ENCODE measurements at places on chromosomes 12 and 14.
A peak's percentile ranks its signal among the peaks of the same experiment; 100 is the strongest.

GRCh38 chr14:71001742-71002141 is 94.5 kb downstream of the PCNX1 start:
- DNase-seq = no peak

DNA sequence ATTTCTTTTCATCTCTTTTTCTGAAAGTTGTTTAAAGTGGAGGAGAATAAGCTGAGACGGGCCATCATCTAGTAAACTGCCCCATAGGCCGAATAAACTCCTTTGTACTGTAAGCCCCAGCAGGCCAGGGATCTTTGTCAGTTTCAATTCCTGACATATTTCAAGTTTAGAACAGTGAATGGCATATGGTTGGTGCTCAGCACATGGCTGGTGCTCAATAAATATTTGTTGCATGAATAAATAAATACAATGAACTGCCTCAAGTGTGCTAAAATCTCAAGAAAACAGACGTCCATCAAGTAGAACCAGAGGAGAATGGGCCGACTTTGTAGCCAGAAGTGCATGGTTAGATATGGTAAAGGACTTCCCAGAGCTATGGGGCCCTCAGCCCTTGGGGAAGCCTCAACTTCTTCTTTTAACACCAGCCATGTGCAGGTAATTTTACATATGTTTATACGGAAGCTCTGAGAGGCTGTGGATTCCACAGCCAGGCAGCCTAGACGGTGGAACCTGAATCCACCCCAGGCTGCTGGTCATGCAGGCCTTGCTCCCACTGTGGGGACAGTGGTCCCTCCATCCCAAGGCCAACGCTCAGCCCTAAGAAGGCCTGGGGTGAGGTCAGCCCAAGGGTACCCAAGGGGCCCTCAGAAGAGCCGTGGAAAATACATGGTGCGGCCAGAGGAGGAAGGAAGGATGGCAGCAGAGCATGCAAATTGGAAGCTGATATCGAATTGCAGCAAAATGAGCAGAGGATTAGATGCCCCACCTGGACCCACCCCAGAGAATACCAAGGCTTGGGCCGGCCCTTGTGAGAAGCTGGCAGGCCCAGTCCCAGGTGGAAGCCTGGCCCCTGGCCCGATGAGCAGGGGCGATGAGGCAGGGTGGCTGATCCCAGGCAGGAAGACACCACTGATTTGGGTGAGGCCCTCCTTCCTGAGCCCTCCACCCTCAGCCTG is 8.7 kb upstream of the AQP2 start:
- no peak for DNase-seq

DNA sequence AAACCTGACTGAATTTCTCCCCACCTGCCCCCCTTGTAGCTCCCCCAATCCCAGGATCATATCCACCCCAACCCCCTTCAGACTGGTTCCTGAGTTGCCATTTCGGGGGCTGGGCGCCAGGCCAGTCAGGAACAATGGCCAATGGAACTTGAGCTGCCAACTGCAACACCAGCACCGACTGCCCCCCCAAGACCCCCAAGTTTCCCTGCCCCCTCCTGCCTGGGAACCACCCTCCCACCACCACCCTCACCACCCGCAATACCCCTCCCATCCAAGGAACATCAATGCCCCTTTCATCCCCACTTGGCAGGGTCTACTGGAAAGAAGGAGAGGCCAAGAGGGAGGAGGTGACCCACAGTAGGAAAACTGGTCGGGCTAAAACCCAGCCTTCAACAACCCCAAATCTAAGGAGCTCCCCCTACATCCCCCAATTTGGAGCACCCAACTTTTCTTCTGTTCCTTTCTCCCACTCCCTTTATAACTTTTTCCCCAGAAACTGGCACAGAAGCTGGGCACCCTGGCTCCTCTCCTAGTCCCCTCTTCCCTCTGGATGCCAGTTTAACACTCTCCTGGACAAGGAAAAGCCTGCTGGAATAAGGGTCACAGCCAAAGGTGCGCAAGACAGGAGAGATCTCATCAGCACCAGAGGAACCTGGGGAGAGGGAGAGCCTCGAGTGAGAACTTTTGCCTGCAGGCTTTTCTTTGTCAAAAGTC is 1.6 kb upstream of the NDRG2 start:
- DNase-seq = no peak

DNA sequence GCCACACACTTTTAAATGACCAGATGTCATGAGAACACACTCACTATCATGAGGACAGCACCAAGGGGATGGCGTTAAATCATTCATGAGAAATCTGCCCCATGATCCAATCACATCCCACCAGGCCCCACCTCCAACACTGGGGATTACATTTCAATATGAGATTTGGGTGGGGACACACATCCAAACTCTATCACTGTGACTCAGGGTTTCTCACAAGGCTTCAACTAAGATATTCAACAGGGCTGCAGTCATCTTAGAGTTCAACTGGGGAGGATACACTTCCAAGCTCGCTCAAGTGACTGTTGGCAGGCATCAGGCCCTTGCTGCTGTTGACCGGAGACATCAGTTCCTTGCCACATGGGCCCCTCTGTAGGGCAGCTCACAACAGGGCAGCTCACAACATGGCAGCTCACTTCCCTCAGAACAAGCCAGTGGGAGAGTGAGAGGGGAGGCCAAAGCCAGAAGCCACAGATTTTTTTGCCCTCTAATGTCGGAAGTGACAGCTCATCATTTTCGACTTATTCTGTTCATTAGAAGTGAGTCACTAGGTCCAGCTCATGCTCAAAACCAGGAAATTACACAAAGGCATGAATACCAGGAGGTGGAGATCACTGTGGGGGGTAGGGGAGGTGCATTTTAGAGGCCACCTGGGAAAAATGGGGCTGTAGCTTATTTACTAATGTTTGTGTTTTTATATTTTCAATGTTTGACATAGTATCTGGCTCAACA is 50.8 kb upstream of the PTHLH start:
- DNase-seq = peak; percentile 27

GRCh38 chr12:109489016-109489954 is 11.9 kb downstream of the UBE3B start:
- no peak for DNase-seq

GRCh38 chr12:21852251-21852650 is 77.7 kb upstream of the KCNJ8 start:
- peak; percentile 29 for DNase-seq

- DNase-seq = no peak
Observed at GRCh38 chr12:3529281-3529680, 38.3 kb downstream of the PRMT8 start.

- DNase-seq = no peak
Observed at GRCh38 chr12:62264706-62265105, 4.5 kb downstream of the USP15 start.

DNA sequence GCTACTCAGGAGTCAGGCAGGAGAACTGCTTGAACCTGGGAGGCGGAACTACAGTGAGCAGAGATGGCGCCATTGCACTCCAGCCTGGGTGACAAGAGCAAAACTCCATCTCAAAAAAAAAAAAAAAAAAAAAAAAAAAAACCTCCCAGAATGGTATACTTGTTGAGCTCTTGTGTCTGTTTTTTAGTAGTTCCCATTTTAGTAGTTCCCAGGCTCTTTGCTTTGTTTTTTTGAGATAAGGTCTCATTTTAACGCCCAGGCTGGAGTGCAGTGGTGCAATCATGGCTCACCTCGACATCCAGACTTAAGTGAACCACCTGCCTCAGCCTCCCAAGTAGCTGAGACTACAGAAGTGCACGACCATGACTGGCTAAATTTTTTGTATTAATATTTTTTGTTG is 13.4 kb downstream of the ATXN2 start:
- DNase-seq = no peak

DNA sequence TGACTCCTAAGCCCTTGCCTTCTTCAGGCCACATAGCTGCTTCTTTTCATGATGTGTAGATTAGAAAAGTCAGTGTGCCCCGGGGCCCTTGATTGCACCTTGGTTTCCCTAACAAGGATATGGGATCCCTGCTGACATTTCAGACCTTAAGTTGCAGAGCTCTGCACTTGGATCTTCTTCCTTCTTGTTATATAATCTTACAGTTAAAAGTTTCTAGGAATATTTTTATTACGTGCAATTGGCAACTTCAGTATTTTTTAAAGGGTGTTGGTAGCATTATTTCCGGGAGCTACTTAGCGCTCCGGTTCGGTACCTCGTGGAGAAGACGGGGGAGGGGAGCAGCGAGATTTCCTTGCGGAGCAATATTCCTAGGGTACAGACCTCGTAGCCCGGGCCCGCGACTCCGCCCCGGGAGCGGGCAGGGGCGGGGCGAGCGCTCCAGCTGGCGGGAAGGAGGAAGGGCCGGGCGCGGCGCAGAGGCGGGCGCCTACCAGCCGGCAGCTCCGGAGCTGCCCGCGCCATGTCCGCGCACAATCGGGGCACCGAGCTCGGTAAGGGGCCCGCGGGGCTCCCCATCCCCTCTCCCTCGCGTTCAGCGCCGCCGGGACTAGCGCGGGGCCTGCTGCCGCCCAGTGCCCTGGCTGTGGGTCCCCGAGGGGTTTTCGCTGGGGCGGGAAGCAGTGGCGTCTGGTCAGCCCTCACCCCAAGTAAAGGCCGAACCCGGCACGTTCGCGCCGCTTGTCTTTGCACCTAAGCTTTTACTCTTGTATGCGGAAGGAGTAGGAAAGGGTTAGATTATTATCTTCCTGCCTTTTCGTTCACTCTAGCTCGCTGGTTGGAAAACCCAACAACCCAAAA is at the start of gene DERA:
TSS of gene DERA (plus strand) at position 469 of the 858 bp plus-strand sequence. CDS start at position 521, 52 bp downstream.
- DNase-seq = peak; percentile 74

- DNase-seq = no peak
Observed at GRCh38 chr14:20501346-20501745, 4.0 kb upstream of the RNASE10 start.

GRCh38 chr14:68687746-68688145 is 105.1 kb downstream of the ZFP36L1 start:
- peak; percentile 92 for DNase-seq

DNA sequence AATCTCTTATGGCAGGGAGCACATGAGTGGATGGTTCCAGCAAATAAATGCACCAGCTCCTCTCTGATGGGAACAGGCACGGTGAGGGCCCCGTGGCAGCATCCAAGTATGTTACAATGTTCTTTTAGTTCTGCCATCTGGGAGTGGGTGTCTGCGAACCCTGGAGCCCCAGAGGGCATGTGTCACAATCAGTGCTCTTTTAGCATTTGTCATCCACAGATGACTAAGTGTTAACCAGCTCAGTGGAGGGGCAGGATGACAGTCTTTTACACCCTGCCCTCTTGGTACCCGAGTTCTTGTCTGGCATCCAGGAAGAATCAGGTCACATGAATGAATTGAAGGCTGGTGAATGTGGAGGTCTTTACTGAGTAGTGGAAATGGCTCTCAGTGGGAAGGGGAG is 560.4 kb upstream of the FLRT2 start:
- DNase-seq = no peak

DNA sequence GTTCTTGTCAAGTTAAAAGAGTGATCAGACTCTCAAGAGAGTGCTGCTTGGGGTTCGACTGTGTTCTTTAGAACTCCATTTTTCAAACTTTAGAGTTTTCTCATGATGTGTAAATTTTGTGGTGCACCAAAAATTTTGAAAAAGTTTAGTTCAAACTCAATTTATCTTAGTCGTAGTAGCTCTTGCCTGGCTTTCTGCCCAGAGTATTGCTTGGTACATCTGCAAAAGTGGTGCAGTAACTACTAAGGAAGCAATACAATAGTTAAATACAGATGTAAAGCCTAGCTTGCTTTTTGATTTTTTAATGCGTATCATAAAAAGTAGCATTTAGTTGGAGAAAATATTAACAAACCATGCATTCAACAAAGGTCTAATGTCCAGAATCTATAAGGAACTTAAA is 9.5 kb upstream of the CCDC91 start:
- no peak for DNase-seq

- DNase-seq = no peak
Observed at GRCh38 chr12:112965643-112966042, 12.7 kb upstream of the OAS2 start.

DNA sequence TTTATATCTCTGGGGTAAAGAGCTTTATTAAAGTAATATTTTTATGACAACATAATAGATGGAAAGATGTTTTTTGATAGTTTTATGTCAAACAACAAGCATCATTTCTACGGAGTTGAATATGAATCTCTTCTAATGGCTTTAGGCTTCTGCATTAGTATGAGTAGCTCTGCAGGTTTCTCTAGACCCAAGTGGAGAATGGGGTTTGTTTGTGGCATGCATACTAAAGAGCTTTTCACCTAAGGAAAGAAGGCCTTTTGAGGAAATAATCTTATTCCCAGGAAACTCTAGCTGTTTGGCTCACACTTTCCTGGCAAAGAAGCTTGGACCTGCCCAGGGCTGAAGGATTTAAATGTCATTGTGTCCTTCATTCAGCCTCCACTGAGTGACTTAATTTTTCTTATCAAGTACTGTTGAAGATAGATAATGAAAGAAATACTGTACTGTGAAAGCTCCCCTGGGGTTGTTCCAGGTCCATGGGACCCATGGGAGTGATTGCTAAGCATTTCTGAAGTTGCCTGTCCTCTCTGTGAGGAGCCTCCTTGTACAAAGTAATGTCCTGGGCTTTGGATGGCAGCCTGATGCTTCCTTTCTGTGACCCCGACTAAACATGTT is 469.3 kb downstream of the LRIG3 start:
- no peak for DNase-seq

GRCh38 chr14:54312166-54312801 is 84.5 kb upstream of the CDKN3 start:
- peak; percentile 56 for DNase-seq

All from hepatic stellate cell (primary cell).